ENCODE measurements at places on chromosomes 1 and 21.

- peak; percentile 26 for DNase-seq
Observed at GRCh38 chr21:37224861-37225839, 42.0 kb downstream of the VPS26C start.

GRCh38 chr1:59880735-59881134 is 45.8 kb downstream of the CYP2J2 start:
- DNase-seq, result no peak

DNA sequence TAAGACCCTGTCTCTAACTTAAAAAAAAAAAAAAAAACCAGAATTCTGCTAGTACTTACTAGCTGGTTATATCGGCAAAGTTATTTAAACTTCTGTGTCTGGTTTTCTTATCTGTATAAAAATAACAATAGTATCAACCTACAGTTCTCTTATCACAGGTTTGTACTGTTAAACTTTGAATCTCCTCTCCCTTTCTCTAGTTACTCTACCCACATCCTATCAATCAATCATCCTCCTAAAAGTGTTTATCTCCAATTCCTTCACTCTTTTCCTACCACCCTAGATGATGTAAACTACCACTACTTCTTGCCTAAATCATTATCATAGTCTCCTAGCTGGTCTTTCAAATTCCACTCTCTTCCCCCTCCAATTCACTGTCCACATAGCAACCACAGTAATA is 27.6 kb downstream of the USP33 start:
- DNase-seq, result no peak

GRCh38 chr1:92483610-92484471 is 2.9 kb downstream of the GFI1 start:
- DNase-seq, result peak; percentile 76

GRCh38 chr1:92708368-92708950 is 76.4 kb downstream of the EVI5 start:
- DNase-seq, result no peak

GRCh38 chr1:84422909-84423308 is 24.6 kb downstream of the DNASE2B start:
- DNase-seq, result no peak

- no peak for DNase-seq
Observed at GRCh38 chr1:53196017-53196484, 573 bp upstream of the CPT2 start.

- DNase-seq, result peak; percentile 39
Observed at GRCh38 chr1:86914998-86915736, 732 bp downstream of the HS2ST1 start.

DNA sequence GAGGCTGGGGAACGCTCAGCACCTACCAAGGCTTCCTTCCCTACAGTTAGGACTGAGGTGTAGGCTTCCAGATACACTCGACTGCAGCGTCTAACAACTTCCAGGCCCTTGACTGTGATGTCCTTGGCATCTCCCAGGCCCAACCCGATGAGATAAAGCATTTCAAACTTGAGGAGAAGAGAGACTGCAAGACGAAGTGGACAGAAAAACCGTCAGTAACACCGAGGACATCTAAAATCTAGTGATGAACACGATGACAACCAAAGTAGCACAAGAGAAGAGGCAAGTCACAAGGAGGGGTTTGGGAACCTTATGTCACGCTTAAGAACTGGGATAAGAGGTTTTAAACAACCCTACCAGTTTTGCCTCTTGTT is 314 bp downstream of the DPH5 start:
- peak; percentile 20 for DNase-seq
